Hematopoietic multipotent progenitor cell treated with erythropoietin and hydrocortisone succinate and interleukin-3 and kit ligand, for 8 days (in vitro differentiated cells): ENCODE measurements at places on chromosomes 5 and 9.

DNA sequence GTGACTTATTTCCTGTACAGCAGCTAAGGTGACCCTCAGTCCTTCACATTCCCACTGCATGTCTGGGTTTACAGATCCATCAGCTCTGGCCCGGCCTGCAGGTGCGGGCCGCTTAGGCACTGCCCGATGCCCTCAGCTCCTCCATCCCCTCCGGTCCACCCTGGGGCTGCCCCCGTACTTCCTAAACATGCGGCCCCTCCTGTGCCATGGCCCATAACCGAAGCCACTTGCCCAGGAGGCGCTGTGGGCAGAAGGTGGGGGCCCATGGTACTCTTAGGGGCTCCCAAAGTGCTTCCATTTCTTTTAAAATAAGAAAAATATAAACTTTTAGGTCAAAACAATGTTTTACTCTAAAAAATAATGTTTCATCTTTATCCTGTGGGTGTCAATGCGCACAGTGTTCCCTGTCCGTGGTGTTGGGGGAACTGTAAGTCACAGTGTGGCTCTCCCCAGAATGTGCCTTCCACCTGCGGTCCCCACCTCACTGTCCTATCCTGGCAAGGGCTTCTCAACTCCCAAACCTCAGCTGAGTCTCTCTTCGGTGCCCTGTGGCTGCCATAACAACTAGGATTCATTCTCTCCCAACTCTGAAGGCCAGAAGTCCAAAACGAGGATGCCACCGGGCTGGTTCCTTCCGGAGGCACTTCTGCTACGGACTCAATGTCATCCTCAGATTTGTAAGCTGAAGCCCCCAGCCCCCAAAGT, 132.7 kb upstream of the LPCAT1 start:
- no peak for DNase-seq

DNA sequence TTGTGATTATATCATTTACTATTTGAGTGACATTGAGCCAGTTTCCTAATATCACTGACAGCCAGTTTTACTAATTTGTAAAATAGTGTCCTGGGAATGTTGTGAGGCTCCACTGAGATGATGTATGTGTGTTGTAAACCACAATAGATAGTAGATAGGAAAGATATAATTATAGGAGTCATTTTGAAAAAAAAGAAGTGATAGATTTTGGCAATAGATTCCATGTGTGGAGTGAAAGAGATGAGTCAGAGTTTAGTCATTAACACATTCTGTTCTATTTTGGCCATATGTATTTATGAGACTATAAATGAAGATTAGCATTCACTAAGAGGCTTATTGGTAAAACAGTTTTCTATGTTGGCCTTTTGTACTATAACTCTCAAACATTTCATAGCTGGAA, 388.2 kb downstream of the FAM170A start:
- no peak for DNase-seq

DNA sequence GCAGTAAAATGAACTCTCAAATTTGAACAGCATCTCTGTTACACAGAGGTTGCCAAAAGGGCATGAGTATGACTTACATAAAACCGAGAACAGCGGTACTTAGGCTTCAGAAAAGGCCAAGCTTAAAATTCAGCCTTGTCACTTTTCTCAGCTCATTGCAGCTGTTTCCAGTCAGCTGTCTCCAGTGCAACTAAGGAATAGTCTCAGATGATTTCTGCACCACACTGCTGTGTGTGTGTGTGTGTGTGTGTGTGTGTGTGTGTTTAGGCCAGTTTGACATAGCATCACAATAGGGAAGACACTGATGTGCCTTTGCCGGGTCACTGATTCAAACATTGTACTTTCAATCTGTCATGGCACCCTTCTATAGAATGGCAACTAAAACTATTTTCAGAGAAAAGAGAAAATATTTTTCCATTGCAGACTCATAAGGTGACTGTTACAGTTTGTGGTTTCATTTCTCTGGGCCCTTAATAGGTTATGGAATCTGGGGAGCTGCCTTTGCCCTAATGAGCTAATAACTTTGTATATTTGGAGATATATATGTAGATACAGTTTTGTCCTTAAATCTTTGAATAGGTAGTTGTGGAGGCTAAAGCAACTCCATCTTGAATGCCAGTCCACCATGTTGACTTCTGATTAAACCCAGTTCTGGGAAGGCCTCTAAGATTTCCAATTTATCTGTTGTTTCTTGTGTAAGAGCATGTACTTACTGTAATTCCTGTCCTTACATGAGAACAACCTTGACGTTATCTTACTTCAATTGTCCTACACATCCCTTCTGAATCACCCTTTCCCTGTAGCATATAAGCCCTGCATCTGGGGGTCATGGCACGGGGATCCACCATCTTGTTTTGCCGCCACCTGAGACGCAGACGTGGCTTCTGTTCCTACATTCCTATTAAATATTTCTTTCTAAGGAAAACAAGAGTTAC, 4.5 kb downstream of the LSM11 start:
- no peak for DNase-seq

DNA sequence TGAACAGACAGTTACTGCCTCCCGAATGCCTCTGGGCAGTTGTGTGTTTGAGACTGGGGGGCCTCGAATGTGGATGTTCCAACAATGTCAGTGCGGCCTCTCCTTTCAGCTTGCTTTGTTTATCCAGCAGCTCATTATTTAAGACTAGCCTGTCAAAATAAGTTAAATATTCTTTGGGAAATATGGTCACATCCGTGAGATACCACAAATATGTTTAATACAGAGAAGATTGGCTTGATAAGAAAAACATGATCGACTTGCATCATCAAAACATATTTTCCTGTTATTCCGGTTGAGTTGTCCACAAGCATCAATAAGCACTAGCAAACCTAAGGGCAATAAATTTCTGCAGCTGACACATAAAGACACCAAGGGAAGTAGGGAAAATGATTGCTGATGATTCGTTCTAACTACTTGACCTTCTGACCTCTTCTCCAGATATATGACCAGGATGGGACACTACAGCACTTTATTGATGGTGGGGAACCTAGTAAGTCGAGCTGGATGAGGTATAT, 66.5 kb downstream of the PRDM6 start:
- DNase-seq: no peak

DNA sequence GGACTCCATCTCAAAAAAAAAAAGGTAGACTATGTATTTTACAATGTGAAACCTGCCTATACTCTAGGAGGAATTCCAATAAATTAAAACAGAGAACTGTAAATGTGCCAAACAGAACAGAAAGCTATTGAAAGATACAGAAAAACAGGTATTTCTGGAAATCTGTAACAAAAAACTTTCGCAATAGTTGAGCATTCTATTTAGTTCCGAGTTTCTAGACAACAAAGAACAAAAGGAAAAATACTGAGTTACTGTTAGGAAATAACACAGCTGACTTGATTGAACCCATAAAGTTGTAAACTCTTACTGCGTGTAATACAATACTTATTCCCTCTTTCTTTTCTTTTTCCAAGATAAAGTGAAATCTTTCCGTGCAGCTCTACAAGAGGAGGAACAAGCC, 18.6 kb downstream of the DIMT1 start:
- DNase-seq: no peak
